ENCODE measurements at places on chromosomes 5 and 9.

DNA sequence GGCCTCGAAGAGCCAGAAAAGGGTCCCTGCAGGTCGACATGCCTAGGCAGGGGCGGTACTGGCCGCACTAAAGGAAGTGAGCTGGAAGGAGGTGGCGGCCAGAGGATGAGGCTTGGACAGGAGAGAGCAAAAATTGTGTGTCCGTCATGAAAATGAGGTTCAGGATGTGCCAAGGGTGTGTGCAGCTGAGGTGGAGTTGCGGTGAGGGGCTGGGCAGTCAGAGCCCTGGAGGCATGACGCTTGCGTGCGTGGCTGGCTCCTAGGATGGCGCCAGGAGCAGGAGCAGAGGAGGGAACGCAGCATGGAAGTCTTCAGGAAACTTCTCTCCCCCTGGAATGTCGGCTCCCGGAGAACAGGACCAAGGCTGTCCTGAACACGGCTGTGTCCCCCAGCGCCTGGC, 5.5 kb upstream of the PDLIM7 start:
- no peak for DNase-seq

GRCh38 chr9:37036371-37036775, 2.3 kb upstream of the PAX5 start:
- DNase-seq = no peak

DNA sequence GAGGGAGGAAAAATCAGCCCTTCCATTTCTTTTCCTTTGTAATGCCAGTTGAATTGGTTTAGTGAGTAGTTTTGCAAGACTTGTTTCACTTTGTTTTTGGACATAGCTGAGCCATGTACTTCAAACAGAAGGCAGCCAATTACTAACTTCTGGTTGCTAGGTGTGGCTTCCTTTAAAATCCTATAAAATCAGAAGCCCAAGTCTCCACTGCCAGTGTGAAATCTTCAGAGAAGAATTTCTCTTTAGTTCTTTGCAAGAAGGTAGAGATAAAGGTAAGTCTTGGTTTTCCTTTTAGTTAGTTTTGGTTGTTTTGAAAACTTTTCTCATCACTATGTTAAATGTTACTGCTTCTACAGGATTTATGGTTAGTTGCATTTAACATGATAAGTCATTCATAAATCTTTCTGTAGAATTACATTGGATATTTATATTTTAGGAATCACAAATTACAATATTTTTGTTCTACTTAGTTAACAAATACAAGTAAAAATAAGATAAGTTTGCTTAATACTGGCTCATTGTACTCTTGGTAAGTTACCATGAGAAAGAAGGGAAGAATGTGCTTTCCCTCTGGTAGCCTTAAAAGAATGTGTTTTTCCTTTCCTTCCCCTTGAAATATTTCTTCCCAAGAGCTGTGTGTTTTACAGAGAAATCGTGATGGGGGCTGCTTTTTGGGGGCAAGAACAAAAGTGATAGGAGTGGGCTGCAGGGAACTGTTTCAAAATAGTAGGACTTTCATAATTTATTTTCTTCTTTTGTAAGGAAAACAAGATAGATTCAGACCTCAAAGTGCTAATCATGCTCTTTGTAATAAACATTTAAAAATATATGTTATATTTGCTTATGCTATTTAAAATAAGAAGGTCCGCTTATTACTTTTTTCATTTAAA, at the start of gene ANXA1:
Gene ANXA1, plus strand, starts transcription at position 213 of the 890 bp plus-strand sequence. CDS start 6,671 bp downstream, outside the sequence.
- DNase-seq = peak; percentile 78

GRCh38 chr5:54521856-54522479, 4.4 kb downstream of the SNX18 start:
- DNase-seq = no peak

DNA sequence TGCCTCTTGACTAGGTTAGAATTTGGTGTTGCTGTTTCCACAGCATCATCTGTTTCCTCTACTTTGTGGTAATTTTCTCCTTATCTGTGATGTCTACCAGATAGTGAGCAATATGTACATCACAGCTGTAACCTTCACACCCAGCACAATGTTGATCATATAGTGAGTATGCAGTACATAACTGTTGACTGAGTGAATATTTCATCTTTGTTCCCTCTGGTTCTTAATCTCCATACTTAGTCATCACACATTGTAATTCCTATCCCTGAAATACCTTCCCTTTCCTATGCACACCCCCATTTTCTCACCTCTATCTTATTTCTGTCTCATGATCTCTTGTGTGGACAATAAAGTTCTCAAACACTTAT, 115.9 kb downstream of the KIF4B start:
- no peak for DNase-seq

DNA sequence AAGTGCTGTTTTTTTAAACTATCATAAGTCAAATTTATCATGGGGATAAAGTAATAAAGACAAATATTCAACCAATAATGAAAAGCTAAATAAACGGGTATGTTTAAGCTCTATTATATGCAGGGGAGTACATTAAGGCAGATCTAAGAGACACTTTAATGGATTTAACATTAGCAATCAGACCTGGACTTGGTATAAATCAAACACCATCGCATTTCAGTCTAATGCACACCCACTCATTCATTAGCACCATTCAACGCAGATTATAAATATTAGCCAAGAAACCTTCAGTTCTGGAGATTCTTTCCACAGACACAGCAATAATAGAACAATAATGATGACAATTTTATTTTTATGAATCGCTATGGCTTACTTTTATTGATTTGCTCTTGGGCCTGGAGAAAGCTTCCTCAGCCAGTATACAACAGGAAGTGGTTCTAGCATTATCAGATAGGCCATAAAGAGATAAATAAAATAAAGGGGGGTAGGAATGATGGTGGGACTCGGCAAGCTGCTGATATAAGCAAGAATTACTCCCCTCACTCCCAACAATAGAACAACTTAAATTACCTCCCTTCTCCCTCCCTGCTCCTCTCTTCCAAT, 172.2 kb downstream of the PSAT1 start:
- no peak for DNase-seq

DNA sequence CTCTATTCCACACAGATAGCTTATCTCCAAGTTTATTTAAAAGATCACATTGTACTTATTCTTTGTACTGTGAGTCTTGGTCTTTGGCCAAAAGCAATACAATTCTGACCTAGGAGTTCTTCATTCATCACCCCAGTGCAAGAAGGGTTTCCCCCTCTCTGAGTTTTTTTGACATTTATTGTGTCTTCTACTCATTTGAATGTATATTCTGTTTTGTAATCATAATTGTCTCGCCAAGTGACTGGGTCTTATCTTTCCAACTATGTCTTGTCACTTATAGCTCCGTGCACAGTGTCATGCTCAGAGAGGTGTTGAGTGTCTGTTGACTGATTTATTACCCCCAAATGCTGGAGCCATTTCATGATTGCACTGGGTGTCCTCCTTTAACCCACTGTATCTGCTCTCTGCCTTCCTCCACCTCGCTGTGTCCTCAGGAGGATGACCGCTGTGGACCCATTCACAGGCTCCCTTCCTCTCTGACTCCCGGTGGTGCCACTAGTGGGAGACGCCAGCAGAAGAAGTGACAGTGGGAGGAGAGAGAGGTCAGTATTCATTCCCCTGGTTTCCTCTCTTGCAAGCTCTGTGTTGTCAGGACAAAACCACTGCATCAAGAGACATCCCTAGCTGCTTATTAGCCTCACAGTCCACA, 11.2 kb upstream of the TRIO start:
- DNase-seq = no peak

DNA sequence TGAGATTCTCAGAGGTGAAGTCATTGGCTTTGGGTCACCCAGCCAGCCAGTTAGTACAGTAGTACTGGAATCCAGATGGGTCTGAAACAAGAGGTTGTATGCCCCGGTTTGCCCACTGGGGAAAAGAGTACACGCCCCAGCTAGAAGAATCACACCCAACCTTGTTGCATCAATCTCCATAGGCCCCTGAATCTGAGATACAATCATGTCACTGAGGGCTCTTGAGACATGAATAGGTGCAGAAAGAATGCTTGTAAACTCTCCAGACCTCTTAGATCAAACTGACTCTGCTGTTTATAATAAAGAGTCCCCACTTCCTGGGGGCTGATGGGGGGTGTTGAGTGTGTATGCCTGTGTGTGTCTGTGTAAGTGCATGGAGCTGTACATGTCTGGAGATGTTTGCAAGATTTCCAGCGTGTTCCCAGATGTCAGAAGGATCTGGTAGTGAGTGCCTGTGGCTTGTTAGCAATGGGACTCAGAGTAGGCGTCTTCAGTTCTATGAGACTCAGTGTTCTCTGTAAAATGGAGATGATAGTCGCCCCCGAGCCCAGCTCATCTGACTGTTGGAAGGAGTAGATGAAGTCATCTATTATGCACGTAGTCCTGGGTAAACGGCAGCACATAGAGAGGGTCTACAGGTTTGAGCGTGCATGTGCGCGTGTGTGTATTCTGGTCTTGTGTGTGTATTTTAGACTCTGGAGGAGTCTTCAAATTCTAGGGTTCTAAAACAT, 48.2 kb downstream of the COL27A1 start:
- DNase-seq = no peak

- no peak for DNase-seq
These were observed 73.5 kb downstream of the CYFIP2 start for GRCh38 chr5:157339409-157339808.

DNA sequence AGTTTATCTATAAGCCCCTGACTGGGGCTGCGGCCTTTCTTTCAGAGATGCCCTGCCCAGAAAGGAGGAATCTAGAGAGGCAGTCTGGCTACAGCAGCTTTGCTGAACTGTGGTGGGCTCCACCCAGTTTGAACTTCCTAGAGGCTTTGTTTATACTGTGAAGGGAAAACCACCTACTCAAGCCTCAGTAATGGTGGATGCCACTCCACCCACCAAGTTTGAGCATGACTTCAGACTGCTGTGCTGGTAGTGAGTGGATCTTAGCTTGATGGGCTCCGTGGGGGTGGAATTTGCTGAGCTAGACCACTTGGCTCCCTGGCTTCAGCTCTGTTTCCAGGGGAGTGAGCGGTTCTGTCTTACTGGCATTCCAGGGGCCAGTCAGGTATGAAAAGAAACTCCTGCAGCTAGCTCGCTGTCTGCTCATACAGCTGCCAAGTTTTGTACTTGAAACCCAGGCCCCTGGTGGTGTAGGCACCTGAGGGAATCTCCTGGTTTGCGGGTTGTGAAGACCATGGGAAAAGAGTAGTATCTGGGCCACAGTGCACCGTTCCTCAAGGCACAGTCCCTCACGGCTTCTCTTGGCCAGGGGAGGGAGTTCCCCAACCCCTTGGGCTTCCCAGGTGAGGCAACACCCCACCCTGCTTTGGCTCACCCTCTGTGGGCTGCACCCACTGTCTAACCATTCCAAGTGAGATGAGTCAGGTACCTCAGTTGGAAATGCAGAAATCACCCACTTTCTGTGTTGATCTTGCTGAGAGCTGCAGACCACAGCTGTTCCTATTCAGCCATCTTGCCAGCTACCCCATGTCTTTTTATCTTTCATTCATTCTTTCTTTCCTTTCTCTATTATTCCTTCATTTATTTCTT, 211.8 kb upstream of the C9orf72 start:
- DNase-seq = no peak

DNA sequence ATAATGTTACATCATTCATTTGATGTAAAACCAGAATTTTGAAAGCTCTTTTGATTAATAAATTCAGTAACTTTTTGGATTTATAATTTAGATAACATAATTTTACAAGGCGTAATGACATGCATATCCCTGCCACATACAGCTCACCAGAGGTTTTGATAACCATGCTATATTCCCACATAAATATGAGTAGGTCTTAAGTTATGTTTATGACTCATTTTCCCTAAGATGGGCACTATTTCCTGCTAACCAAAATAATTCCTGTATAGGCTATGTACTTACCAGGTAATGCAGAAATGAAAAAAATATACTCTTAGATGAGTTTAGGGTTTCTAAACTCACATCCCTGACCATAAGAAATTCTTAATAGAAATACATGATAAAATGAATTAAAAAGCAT, 93.9 kb upstream of the EDIL3 start:
- DNase-seq = no peak

DNA sequence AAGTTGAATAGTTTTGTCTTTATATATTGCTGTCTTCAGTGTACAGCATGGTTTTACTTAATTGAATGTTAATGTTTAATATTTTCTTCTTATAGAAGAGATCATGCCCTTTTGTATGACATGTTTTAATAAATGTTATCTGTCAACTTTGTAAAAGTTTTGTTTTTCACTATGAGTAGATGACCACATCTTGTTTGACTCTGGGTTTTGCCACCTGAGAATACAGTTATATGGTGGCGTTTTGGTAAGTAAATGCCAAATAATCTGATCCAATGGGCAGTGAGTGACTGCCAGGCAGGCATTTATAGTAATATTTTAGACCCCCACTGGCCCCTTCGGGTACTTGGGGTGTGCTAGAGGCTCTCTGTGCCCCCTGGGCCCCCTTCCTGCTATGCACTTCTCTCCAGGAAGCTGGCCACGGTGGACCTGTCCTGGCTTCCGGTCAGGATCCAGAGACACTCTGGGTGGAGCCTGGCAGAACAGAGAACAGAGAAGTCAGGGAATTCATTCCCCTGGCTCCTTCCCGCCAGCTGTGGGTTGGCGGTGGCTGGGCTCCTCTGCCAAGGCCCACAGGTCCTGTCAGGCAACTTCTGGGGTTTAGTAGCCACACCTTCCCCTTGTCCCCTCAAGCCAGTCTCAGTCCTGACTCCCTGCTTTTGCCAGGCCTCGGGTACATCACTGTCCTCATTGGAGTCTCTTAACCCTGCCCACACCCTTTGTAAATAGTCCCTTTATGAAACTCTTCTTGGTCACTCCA, 22.2 kb upstream of the ZBTB34 start:
- DNase-seq = no peak

- no peak for DNase-seq
These were observed 15.2 kb upstream of the TNIP1 start for GRCh38 chr5:151096001-151096373.

DNA sequence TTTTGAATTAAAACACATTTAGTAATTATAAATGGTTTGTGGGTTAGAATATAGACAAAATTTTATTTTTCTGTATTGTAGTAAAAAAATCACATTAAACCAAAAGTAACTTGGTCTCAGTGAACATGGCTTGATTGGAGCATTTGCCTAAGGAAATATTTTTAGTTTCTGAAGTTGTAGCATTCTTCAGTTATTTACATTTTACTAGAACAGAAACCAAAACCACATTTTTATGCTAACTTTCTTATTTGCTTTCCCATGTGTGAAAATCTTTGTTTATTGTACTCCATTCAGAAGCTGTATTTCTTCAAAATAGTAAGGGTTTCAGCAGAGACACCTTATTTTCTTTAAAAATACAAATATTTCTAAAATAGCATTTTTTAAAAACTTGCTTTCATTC, 129.9 kb downstream of the SGCD start:
- no peak for DNase-seq

GRCh38 chr5:95809414-95809960, 13.0 kb downstream of the GLRX start:
- DNase-seq = no peak

DNA sequence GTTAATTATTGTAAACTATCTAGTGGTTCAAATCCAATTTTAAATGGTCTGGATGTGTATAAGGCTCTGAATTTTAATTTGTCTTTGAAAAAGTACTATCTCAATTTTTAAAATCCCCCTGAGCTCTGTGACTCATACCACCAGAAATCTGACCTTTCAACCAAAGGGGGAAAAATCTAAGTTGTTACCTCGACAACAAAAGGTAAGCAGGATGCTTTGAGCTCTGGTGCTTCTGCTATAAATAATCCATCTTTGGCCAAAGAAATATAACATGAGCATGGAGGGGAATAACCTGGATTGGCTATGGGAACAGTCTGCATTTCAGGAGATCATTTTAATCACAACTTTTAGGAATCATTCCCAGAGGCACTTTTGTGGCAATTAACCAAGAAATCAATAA, 76.3 kb upstream of the PCSK1 start:
- no peak for DNase-seq

- no peak for DNase-seq
These were observed 213.3 kb downstream of the TSSK1B start for GRCh38 chr5:113221294-113222176.
